Bronchial epithelial cell (primary cell): ENCODE measurements at places on chromosomes 7 and 10.
A peak's percentile ranks its signal among the peaks of the same experiment; 100 is the strongest.

- DNase-seq = no peak
Observed at GRCh38 chr10:91190388-91190870, 30.0 kb upstream of the PCGF5 start.

DNA sequence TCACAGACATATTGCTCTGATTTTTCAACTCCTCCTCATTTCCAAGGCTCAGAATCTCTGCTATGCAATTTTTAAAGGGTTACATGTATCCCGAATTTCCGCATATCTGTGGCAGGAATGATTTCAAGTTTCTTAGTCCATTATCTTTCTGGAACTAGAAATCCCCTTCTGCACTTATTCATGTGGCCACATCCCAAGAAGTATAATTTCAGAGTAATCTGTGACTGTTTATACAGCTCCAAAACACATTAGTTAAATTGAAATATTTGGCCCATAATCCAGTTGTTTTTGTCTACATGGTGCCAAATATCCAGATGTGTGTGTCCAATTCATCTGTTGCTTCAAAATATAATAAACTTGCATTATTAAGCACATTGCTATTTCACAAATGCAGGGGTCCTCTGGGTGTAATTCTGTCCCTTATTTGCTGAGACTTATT is 271.2 kb downstream of the ARHGAP12 start:
- DNase-seq = no peak

- DNase-seq = no peak
Observed at GRCh38 chr10:50400694-50401093, 149.4 kb upstream of the ASAH2 start.

DNA sequence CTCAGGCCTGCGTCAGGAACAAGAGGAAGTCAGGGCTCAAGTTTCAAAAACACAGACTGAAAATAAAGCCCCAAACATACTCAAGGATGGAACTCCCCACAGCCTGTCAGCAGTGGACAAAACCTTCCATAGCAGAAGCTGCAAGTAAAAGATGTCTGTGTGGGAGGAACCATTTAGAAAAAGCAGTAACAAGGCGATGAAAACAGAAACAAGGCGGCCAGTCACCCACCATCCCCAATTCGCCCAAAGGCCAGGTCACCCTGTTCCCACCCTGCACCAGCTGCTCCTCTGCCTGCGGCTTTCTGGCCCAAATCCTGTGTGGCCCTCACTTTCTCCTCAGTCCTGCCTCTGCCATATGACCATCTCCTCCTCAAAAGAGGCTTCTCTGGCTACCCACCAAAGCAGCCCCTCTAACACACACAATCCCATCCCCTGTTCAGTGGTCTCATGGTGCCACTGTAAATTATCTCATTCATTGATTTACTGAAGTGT is 27.8 kb downstream of the KCNMA1 start:
- no peak for DNase-seq

- DNase-seq = no peak
Observed at GRCh38 chr7:29091715-29092114, 54.6 kb downstream of the CPVL start.

DNA sequence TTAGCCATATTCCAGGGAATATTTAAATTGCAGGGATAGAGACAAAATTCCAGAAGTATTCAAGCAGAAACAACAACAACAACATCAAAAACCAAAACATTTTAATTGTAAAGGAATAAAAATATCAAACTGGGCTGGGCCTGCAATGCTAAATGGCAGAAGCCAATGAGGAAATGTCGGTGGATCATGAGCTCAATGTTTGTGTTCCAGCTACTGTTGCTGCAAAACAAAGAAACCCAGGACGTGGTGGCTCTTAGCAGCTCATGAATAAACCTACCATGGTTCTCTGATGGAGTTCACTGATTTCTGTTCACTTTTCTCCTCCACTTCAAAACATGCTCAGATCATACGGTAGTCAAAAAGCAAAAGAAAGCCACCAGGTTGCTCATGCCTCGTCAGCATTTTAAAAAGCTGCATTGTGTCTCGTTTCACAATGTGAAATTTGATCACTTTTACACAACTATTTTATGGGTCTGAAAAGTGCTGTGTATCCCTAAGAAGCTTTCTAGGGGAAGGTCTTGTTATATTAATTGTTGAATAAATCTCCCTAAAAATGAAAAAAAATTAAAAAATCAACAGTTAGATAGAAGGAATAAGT is 54.0 kb downstream of the ASNS start:
- no peak for DNase-seq

DNA sequence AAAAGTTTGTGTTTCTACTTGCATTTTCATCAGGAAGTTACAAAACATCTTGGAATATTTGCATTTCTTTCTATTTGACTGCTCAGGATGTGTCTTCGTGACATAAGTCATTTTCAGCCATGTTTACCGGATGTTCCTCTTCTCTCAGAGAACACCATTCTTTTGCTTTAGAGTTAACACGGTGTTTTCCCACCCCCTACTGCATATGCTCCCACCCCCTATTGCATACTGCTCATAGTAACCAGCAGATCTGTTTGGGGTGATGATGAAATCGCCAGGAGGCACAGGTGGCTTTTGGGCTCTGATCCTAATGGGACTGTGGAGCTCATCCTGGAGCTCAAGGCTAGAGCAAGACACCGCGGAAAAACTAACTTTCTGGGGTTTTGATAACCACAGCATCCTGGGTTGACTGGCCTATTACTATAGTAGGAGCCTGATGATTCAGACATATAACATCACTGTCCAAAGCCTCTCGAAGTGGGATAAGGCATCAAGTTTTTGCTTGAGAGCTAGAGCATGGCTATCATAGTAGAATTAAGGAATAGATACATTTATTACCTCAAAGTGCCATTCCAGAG is 65.1 kb upstream of the BET1 start:
- DNase-seq = peak; percentile 23

DNA sequence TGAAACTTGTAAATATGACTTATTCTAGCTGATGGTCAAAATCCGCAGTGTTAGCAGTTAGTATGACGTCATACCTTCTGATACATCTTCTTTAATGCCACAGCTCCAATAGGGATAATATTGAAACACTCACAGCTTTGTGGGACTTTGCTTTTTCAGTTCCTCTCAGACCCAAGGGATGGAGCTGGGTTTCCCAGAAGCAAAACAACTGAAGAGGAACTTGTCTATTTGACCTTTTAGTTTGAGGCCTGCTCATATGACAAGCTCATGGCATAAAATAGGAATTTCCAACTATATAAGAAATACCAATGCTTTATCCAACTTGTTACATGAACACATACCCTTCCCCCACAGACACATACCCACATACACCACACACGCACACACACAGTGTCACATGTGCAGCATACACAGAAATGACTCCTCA is 31.6 kb upstream of the C10orf67 start:
- no peak for DNase-seq

- no peak for DNase-seq
Observed at GRCh38 chr10:102646610-102647442, 2.5 kb downstream of the TRIM8 start.

- no peak for DNase-seq
Observed at GRCh38 chr7:120475994-120476393, 203.0 kb downstream of the KCND2 start.

DNA sequence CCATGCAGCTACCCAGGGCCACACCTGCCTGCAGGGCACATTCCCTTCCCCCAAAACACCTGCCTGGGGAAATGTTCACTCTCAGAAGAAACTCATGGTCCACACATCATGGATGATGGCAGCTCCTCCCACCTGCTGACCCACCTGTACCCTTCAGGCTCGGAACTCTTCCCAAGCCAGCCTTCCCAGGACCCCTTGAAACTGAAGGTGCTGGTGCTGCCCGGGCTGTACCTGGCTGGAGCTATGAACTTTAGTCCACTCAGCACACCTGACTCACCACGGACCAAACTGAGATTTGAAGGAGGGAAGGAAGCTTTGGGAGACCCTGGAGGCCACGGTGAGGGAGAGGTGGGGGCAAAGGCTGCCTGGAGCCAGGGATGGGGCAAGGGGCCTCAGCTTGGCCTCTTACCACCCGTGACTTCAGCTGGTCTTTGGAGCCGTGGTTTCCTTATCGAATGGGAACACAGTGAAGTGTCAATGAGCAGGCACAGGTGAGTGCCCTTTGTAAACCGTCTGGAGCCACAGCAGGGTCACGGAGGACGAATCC is 30.1 kb upstream of the INPP5A start:
- DNase-seq = no peak

GRCh38 chr10:112141292-112141691 is 42.3 kb downstream of the GPAM start:
- no peak for DNase-seq

DNA sequence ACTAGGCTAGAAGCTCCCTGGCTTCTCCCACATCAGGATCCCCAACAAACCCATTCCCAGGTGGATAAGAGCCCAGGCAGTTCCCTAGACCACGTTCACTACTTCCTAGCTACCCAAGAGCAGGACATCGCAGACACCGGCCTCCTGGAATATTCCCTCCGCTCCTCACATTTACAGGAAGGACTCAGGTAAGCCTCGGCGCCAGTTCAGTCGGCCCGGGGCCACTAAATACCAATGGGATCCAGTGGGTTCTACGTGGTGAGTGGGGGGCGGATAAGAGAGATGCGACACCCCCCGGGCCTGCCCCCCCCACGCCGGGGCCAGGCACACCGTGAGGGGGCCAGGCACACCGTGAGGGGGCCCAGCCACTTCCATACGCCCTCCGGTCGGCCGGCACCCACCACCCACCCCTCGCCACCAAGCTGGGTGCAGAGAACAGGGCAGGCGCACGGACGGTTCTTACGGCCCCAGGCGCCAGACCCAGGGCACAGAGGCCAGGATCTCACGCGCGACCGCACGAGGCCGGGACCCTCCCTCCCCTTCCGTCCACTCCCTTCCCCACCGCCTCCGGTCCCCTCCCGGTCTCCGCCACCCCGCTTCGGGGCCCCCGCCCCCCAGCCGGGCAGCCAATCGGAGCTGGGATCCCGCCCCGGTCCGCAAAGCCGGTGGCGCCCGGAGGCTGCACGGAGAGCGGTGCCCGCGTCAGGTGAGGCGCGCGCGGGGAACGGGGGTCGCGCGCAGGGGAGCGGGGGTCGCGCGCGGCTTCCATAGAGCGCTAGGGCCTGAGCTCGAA is at the start of gene BLVRA:
Gene BLVRA, plus strand, starts transcription at position 652 of the 793 bp plus-strand sequence. CDS start 12,479 bp downstream, outside the sequence.
- no peak for DNase-seq

DNA sequence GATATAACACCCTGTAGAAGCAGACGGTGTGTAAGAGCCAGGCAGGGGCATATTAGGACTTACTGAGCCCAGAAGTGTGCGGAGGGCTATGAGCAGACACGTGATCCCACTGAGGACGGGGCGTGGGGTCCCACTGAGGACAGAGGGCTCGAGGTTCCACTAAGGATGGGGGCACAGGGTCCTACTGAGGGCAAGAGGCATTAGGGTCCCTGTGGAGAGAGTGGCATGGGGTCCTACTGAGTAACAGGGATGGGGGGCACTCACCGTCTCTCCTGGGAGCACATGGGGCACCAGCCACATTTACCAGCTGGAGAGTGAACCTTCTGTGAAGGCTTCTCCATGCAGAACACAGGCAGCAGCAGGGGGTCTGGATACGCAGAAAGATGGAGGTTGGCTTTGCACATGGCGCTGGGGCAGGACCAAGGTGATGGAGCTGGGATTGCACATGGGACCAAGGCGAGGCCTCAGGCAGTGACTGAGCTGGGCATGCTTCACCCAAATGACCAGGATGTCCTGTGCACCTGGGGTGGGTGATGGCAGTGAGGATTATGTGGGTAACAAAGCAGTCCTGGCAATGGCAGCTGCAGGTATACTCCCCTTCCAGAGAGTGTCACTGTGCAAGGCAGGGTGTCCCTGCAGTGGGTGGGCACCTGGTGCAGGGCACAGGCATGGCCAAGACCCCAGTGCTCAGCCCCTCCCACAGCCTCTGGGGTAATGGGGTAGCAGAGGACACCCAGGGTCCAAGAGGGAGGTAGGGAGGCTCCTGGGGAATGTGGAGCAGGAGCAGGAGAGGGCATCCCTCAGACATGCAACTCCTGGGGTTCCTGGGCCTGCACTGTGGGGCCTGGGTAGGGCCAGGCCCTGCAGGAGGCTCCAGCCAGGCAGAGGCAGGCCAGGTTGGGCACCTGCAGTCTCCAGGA is 278.1 kb downstream of the TCERG1L start:
- DNase-seq = no peak

DNA sequence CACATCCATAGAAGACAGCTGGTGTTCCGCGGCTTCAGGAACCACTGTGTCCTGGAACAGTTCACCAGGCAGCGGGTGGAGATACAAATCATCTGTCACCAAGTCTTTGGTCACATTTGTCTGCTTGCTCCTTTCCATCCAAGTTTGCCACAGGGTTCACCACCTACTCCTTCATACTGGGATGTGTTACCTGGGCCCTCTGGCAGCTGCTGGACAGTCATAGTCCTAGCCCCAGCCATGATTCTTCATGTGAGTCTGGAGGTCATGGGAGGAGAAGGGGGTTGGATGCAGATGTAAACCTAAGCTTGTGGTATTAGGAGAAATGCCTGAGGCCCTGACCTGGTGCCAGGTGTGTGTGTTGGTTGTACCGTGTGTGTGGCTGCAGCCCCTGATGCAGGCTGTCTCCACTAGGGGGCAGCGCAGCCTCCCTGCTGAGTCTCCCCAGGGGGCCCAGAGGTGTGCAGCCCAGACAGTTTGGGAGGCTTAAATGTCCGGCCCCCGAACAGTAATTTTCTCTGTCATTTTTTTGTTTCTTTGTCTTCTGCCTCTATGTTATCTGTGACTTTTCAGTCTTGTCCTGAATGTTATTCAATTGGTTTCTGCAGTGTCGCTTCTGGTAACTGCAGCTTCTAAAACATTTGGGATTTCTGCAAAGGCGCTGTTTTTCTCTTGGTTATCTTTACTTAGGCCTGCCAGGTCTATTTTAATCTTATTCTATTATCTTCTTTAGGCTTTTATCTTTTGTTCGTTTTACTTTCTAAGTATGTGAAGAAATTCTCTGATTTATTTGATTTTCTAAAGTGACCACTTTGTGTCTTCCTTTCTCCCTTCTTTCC is 14.8 kb downstream of the NPS start:
- no peak for DNase-seq

DNA sequence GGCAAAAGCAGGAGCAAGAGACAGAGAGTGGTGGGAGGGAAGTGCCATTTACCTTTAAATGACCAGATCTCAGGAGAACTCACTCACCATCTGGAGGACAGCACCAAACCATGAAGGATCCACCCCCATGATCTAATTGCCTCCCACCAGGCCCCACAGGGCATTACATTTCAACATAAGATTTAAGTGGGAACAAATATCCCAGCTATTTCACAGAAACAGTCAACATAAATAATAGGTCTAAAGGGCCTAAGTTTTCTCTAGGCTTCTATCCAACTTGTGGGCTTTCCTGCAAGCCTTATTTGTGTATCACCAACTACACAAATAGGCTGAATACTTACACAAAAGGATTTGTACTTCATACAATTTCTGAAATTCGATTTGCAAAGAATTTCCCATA is 196.8 kb upstream of the POT1 start:
- DNase-seq = no peak

DNA sequence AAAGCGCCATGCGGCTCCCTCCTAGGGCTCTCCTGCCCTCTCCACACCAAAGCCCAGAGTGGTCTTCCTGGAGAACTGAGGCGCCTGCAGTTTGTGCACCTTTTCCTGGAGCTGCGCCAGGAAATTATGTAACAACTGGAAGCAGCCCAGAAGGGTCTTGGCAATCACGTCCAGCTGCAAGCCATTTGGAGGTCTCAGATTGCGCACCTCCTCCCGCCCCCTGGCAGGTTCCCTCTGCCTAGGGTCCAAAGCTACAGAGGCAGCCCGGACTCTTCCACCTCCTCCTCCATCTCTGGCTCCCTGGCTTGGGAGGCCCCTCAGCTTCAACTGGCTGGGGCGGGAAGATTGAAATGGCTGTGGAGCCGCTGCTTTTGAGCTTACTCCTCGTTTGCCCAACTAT is 34.0 kb upstream of the SFTPD start:
- DNase-seq = no peak
